ENCODE measurements at places on chromosomes 2 and 18.
A peak's percentile ranks its signal among the peaks of the same experiment; 100 is the strongest.

DNA sequence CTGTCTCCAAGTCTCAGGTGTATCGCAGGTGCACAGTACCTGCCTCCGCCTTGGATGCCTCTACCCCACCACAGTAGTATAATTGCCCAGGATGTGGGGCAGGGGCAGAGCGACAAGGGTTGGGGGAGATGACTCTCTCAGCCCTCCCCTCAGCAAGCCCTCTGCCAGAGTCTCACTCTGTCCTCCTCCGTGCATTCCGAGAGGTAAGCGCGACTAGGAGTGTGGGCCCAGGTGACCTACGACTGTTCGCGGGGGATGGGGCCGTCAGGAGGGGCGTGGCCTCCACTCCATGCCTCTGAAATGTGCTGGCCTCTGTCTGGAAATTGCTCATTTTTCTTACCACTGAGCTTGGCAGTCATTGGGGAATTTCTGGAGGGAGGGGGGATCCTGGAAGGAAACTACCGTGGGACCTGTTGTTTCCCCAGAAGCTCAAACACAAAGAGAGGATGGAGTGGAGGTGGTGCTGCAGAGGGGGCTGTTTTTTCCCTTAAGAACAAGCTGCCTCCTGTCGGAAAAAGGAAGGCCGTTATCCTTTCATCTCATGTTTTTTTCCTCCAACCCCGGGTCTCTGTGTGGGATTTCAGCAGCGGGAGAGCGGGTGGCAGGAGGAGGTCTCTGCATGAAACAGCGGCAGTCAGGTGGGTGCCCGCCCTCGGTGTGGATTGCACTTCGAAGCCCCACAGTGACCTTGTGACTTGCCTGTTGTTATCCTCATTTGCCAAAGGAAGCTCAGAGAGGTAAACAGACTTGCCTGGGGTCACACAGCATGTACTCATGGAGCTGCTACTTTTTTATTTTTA is 13.0 kb upstream of the RALB start:
- peak; percentile 33 for DNase-seq

- peak; percentile 73 for DNase-seq
These were observed 533 bp downstream of the CXCR4 start for GRCh38 chr2:136117391-136117841.

DNA sequence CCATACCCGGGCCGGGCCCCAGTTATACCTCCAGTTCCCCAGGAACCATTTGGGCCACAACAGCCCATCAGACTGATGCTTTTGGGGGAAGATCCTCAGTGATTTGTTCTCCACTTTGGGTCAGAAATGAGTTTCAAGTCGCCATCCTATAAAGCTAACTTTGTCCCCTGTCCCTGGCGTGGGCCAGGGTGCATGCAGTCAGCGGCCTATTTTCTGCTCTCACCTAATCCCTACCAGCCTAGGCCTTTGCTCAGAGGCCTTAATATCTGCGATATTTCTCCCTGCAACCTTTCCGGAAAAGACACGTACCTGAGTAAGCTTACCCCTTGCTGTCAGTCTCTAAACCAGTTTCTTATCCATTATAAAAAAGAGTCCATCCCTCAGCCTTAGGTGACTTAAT is 7.2 kb downstream of the DNMT3A start:
- DNase-seq: no peak

DNA sequence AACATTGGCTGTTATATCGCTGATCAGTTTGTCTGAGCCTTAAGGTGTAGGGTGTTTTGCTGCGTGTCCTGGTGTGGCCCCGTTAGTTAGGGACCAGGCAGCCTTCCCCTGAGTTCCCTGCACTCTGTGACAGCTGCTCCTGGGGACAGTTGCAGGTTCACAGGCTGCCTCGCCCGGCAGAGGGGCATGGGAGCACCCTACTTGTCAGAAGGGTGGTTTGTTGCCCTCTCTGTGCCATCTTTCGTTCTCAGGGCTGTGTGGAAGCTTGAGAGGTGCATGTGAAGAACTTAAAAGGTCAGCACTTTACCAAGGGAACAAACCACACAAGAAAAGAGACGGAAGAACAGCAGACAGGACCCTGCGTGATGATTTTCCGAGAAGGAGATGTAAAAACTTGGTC is 159.6 kb downstream of the LDLRAD4 start:
- peak; percentile 33 for DNase-seq

GRCh38 chr18:8841781-8842485 is 136.6 kb downstream of the MTCL1 start:
- no peak for DNase-seq

DNA sequence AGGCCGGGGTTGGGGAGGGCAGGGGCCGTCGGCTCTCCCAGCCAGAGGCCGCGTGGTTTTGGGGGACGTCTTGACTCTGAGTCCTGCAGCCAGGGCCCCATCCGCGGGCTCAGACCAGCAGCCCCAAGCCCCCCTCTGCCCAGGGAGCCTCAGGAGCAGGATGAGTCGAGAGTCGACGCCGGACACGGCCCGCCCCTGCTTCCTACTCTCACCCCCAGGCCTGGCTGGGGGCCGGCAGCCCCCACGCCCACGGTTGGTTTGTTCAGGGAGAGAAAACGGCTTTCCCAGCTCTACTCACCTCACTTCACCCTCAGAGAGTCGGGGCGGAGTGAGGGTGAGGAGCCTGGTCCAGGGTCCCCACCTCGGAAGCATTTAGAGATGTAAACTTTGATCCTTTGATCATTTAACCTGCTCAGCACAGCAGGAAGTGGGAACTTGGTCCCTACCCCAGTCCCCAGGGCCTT is 6.9 kb downstream of the SNORC start:
- DNase-seq: no peak

GRCh38 chr18:24536834-24537233 is 76.4 kb downstream of the HRH4 start:
- no peak for DNase-seq

GRCh38 chr2:195450552-195451113 is 206.4 kb upstream of the SLC39A10 start:
- DNase-seq: no peak

DNA sequence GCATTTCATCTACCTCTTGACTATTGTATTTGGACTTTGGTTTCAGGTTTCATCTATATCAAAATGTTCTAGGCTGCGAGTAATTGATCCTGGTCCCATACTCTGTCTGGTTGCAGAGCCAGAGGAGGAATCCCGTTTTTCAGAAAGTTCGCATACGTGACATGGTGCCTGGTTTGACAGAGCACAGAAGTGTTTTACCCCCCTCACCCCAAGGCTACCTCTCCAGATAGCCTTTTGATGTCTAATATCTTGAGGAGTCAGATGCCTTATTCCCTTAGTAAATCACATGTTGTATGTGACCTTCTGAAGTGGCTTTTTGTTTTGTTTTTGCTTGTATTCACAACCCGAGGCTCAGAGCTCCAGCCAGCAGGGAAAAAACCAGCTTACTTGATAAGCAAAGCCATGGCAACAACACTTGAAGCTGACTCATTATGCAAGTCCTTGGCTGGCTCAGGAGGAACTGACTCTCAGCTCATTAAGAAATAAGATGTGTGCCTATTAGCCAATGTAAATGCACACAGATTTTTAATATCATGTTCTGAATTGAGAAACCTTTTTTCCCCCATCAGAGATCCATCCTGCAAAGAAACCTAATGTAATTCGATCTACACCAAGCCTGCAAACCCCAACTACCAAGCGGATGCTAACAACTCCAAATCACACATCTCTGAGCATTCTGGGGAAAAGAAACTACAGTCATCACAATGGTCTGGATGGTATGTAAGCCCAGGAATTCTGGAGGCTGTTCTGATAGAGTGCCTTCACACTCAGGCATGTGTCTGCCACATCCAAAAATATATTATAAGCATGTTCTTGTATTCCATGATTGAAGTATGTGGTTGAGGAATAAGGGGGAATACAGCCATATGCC is 41.4 kb downstream of the OXER1 start:
- DNase-seq: peak; percentile 55

DNA sequence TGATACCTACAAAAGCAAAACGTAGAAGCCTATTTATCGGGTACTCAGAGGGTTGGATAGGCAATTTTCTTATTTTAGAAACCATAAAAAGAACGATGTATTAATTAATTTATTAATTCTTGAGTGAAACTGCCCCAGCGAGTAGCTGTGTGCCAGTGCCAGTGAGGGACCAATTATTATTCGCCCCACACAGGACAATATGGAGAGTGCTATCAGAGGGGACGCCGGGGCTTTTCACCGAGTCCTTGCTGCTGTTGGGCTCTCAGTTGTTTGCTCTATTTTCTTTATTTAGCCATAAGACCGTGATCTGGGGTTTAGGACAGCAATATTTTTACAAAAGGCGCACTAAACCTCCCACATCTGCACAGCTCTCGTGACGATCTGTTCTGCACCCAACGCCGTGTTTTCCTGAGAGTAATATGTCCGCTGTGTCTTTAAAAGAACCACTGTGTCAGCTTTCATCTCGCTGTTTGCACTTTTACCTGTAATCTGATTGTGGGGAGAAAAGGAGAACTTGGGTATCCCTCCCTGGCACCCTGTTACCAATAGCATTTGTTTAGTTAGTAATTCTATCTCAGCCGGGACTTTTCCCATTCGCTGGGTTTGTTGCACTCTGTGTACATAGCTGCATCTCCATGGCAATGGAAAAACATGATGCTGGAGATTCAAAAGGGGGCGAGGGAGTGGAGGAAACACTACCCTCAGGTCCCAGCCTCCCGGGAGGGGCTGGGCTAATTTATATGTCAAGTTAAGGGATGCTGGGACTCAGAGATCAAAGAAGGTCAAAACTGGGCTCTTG is 30.1 kb upstream of the ZNF516 start:
- DNase-seq: no peak

- DNase-seq: no peak
These were observed 230.4 kb downstream of the KLHL29 start for GRCh38 chr2:23615216-23616020.

GRCh38 chr2:74777161-74777900 is 56.6 kb upstream of the HK2 start:
- DNase-seq: no peak

DNA sequence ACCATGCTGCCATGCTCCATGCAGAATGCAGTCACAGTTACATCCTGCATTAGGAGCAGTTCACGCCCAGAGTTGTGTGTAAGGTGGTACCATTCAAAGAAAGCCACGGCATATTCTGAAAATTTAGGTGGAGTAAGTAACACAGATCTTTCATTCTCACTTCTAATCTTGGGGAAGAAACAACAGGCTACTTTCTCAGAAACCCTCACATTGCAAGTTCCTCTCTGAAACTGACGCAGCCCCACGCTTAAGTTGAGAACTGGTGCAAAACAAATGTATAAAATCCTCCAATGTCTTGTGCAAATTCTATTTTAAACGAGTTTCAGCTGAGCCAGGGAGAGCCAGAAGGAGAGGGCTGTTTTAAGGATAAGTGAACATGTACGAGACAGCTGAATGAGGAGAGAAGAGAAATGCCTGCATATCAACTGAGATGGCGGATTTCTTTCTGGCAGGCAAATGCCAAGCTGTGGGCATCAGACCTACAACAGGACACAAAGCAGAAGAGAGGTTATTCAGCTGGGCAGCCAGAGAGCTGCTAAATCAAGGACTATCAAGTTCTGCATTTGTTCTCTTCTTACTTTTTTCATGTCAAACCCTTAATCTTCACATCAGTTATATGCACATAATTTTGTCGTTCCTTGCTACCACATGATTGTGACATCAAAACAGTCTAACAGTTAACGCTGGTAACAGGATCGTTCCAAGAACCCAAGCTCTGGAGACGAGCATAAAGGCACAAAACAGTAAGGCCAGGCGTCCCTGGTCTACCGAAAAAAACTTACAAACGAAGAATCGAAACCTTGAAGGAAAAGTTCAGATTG is 6.4 kb downstream of the ARL4C start:
- DNase-seq: peak; percentile 35

- DNase-seq: no peak
These were observed 44.3 kb upstream of the TGIF1 start for GRCh38 chr18:3405713-3406112.

- no peak for DNase-seq
These were observed 21.3 kb upstream of the CD28 start for GRCh38 chr2:203685081-203685621.

DNA sequence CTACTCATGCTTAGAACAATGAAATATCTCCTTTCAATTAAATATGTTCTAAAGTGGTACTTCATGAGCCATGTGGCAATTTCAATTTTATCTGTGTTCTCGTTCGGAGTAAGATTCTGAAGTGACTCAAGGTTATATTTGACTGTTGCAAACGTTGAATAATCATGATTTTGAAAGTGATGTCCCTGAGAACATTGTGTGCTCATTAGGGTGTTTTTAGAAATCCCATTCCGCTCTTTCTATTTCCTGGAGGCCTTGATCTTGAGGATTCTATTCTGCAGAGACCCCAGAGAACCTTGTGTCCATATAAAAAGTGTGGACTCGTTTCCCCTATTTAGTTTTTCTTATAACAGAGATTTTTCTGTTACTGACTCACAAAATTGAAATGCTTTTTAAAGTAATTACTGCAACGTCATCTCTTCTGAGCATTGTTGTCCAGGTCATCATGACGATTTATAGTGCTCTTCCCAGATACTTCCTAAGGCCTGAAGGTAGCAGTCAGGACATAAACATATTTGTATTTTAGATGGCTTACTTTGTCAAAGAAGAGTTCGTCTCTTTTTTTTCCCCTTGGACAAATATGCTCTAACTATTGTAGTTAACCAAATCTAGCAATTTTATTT is 27.2 kb downstream of the IL1R2 start:
- no peak for DNase-seq

GRCh38 chr2:226887940-226888339 is 52.1 kb downstream of the RHBDD1 start:
- DNase-seq: no peak

- no peak for DNase-seq
These were observed 761.6 kb downstream of the DSC3 start for GRCh38 chr18:30280861-30281470.

DNA sequence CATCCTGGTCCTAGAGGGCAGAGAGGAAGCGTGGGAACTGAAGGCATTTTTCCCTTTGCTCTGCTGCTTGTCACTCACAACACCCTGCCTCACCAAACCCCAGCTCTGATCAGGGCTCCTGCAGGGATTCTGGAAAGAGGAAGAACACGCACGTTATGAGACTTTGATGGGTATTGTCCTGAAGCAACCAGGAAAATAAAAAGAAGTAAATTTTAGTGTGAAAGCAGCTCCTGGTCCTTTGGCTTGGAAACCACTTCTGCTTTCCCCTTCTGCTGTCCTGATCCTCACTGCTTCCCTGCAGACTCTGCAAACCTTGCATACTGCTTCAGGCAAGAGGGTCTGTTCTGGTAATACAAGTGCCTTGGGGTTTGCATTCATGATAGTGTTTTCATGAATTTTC is 164.1 kb downstream of the SLC8A1 start:
- DNase-seq: no peak

DNA sequence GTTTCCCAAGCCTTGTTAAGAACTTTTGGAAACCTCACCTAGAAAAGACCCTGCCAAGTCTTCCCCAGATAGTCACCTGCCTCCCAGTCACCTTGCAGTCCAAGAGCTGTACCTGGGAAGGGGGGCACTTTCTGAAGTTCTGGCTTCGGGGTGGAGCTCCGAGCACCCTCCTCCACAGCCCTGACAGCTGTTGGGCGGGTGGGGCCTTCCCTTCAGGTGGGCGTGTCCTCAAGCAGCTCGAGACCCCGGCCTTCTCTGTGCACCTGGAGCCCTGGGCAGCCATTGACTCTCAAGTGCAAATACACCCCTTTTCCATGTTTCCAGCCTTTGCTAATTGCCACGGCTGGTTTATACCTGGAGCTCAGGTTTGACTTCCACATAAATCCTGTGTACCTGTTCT is 37.0 kb upstream of the IGFBP5 start:
- no peak for DNase-seq

- no peak for DNase-seq
These were observed 297.1 kb downstream of the TCF4 start for GRCh38 chr18:55290898-55291297.

GRCh38 chr2:11932962-11933361 is 186.5 kb downstream of the LPIN1 start:
- no peak for DNase-seq

Measured in activated CD4-positive, alpha-beta T cell treated with anti-CD3 and anti-CD28 coated beads for 48 hours (primary cell).